ENCODE measurements at places on chromosomes 2 and 18.

DNA sequence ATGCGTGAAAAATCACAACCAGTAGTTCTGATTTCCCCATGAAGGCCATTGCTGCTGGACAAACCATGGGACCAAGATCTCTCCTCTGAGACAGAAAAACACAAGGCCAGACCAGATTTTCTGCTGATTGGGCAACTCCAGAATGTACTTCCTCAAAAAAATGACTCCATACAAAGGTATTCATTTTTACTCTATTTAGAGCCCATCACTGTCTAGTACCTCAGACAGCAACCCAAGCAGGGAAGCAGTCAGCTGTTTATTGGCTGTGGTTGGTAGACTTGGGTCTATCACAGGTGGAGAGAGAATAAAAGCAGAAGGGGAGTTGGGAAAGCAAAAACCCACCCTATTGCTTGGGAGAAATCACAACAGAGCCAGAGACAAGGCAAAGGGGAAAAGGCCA is 219.9 kb downstream of the PIK3C3 start:
- DNase-seq = no peak

DNA sequence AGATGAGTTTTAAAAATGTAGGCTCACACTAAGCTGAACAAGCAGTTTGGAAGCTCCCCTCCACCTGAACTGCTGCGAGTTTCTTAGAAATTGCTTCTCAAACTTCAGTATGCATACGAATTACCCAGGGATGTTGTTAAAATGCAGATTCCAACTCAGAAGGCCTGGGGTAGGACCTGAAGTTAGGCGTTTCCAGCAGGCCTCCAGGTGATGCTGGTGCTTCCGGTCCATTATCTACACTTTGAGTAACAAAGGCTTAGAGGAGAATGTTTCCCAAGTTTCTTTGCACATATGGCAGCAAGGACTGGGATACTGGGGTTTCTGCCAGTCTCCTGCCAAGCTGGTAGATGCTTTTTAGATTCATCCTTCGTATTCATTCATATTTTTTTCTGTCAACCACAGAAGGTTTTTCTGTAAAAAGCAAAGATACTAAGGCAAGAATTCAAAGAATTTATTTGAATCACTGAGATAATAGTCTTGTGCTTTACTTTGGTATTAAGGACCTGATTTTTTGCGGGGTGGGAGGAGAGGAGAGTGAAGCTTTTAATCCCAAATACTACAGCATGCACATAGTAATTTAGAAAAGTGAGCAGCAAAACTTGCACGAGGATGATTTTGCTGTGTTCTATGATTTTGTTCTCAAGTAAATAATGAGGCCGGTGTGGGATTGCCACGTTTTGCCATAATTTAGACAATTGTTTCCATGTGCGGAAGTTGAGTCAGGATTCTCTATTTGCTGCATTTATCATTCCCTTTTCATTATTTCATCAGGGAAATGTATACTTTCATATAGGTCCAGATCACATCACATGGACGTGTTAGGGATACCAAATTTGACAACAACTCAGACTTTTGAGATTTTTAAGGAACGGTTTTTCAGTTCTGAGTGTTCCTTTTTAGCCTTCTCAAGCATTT is 137.6 kb upstream of the SPATS2L start:
- DNase-seq = no peak

DNA sequence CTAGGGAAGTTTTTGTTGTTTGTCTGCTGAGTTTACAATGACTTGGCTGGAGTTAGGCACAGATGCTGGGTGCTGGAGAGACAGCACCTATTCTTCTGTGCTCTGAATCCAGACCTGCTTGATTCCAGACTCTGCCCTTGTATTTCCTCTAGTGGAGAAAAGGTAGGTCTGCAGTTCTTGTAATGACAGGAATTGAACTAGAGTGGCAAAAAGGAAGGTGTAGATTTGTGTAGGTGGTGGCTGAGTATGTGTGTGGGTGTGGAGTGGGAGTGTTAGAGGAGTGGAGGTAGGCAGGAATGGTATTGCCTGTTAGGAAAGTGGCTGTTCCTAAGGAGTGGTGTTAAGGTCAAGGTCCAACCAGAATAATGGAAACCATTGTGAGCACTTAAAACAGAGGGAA is 71.9 kb upstream of the LYPD6 start:
- DNase-seq = no peak

DNA sequence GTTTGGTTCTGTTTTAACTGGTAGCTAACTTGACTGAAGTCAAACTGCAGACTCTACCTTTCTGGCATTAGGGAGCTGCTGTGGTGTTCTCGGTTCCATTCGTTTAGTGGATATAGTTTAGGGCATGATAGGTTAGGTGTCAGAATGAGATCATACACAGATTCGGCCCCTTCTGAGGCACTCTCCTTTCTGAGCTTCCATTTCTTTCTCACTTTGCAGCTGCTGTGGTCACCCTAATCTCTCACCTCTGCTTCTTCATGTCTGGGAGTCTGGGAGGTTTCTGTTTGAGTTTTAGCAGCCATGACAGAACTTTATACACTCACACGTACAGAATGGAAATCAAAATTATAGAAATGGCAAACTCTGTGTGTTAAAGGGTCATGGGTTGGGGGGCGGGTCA is 122.8 kb downstream of the ATP9B start:
- DNase-seq = no peak

DNA sequence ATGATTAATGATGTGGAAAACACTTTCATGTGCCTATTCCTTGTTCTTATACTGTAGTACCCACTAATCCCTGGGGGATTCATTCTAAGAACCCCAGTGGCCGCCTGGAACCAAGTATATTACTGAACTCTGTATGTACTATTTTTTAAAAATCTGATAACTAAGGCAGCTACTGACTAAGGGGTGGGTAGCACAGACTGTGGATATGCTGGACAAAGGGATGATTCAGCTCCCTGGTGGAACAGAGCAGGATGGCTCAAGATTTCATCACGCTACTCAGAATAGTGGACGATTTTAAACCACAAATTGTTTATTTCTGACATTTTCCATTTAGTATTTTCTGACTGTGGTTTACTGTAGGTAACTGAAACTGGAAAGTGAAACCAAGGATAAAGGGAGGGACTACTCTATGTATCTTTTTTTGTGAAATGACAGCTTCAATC is 41.8 kb upstream of the CDC42EP3 start:
- DNase-seq = no peak

GRCh38 chr2:53545604-53546003 is 222.0 kb upstream of the CHAC2 start:
- DNase-seq = no peak

- DNase-seq = no peak
These were observed 470.8 kb downstream of the RIT2 start for GRCh38 chr18:42644729-42645131.

DNA sequence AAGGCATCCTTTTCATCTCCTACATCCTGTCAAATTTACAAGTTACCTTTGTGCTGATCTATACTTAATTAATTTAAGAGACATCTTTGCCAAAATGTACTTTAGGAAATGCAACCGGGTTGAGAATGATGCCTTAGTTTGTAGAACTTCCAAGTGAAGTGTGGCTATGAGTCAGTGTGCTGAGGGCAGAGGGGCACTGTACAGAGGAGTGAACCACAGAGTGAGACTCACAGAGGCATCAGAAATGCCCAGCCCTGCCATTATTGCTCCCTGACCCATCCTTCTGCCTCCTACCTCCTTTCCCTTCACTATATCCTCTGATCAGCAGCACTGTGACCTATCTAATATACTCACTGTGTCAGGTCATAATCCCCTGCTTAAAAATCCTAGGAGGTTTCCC is 320.1 kb downstream of the LRRTM1 start:
- DNase-seq = no peak

DNA sequence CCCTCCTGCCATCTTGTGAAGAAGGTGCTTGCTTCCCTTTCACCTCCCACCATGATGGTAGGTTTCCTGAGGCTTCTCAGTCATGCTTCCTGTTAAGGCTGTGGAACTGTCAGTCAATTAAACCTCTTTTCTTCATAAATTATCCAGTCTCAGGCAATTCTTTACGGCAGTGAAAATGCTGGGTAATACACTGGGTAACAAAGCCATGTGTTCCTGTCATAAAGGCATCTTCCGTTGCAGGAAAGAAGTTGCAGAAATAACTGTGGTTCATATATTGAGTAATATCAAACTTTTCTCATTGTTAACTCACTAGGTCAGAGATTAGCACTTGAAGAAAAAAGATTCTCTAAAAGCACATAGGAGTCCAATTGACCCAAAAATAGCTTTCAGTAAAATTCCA is 163.9 kb upstream of the HNMT start:
- DNase-seq = no peak

GRCh38 chr2:100802066-100802465 is 17.9 kb upstream of the NPAS2 start:
- no peak for DNase-seq

DNA sequence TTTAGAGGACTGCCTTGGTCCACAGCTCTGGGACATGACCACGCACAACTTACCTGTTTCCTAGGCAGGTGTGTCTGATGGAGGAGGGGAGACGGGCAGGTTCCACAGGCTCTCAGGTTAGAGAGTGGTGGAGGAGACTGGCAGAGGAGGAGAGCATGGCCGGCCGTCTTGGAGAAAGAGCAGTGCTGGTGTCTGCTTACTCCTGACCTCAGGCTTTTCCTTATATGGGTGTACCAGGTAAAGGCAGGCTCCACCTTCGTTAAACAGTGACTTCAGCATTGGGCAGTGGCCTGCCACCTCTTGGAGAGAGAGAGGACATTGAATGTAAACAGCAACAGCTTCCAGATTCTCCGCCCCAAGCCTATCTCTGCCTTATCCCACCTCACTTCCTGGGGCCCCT is at the start of gene CAPN13:
CAPN13 (minus strand) TSS at position 198 of the 400 bp plus-strand sequence. CDS start 20,121 bp downstream, outside the sequence.
- no peak for DNase-seq

DNA sequence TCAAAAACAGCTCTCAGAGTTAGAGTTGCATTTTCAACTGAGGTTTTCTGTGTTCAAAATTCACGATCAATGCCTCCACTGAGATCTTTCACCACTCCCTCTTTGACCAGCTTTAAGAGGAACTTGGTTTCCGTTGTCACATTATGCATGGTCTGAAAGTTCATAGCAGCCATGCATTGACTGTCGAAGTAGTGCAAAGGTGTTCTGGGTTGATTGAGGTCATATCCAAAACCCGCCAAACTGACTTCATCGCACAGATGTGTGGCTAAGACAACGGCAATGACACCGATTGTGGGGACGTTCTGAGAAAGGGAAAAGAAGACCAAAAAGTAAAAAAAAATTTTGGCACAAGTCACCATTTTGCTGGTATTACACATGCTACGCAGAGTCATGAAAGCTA is 48.7 kb downstream of the ST3GAL5 start:
- DNase-seq = no peak

DNA sequence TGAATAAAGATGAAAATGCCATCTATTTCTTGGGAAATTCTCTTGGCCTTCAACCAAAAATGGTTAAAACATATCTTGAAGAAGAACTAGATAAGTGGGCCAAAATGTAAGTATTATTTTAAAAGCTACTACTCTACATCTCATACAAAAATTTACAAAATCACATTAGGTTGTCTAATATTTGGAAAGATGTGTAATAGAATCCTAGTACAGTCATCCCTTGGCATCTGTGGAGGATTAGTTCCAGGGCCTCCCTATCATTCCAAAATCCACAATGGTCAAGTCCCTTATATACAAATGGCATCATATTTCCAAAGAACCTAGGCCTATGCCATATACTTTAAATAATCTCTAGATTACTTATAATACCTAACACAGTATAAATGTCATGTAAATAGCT is 41.2 kb downstream of the KYNU start:
- no peak for DNase-seq

GRCh38 chr2:144605231-144605840 is 85.4 kb upstream of the ZEB2 start:
- DNase-seq = no peak
